Frontal cortex (tissue), 4 donors: ENCODE measurements at places on chromosomes 16 and 17. TPM values are rescaled to one million over a fixed set of nuclear protein-coding genes. Genes with fewer than 3 reads are reported as not detected.

GP2 gene
- total RNA-seq: under 0.01 TPM

DNAI2 gene
- not detected for total RNA-seq

LAT gene
- total RNA-seq: 0.41 TPM

UBALD2 gene
- 3.3 TPM for total RNA-seq
